Left hindlimb (tissue), 1 donor: ENCODE measurements at places on chromosomes 2 and 18.

GRCh38 chr2:6657855-6658254 is 207.9 kb downstream of the CMPK2 start:
- DNase-seq = peak; percentile 41

DNA sequence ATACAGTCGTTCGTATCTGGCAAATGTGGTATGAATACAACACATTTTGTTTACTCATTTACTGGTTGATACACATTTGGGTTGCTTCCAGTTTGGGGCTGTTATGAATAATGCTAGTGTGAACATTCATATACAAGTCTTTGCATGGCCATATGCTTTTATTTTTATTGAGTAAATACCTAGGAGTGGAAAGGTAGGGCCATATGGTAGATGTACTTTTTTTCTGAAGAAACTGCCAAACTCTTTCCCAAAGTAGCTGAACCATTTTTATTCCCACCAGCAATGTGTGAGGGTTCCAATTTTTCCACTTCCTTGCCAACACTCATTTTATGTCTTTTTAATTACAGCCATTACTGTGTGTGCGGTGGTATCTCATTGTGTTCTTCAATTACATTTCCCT is 496.2 kb upstream of the NRXN1 start:
- no peak for DNase-seq

DNA sequence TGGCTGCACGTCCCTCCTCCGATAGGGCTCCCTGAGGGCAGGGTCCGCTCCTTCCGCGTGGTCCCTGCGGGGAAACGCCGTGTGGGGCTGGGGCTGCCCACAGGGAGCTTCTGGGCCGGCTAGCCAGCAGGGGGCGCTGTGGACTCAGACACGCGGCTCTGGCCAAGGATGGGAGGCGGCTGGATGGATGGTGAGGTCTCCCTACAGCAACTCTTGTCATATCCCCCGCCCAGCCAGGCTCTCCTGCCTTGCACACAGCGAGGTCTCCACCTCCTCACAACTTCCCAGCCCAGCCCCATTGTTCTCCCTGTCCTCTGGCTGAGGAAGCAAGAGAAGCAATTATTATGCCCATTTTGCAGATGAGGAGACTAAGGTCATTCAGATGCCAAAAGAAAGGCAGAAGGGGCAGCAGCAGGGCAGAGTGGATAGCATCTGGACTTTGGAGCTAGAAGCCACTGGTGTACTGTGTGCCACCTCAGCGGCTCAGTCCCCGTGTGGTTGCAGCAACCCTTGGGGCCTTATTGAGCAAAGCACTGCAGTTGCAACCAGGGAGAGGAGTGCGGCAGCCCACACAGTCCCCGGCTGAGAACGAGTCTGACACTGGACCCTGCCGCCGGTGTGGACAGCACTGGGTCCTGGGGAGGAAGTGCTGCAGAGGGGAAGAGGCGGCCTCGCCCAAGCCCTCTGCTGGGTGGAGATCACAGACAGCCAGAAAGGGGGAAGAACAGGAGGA is 99.0 kb downstream of the ZFP36L2 start:
- peak; percentile 58 for DNase-seq

DNA sequence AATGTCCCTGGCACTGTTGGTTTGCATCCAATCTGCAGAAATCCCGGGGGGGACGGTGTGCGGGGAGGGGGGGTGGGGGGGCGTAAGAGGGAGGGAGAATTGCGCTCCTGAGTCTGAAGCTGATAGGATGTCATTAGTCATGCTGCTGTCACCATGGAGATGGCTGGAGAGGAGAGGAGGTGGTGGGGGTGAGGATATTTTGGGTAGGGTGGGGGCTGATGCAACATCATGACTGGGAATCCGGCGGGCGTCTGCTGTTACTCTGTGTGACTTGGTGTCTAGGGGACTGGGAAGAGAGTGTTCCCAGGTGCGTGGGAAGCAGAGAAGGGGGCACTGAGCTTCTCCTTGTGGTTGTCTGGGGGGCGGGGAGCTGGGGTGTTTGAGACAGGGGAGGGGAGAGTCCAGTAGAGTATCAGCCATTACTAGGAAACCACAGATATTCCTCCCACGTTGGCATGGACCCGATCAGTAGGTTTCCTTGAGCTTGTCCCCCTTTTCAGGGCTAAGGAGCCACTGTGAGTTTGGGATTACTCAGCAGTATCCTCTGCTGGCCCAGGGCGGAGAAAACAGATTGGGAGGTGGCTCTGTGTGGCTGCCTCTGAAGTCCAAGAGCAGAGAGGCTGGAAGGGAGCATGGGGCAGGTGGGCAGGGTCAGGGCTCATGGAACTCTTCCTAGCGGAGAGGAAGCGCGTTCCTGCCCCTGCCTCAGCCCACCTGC is 18.9 kb downstream of the TET3 start:
- DNase-seq = no peak

DNA sequence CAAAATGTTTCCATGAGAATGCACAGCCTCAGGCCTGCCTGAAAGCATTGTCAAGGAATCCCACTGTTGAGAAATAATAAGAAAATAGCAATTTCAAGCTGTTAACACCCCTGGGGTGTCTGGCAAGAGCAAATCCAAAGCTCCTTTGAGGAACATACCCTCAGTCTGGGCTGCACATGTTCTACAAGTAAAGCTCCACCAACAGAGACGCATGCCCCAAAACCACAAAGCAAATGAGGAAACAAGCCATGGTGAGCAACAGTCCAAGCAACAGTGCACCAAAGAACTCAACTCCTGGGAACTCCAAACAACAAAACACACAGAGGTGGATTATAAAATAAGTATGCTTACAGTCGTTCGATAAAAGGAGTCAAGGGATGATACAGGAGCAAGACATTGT is 40.3 kb downstream of the CYP27C1 start:
- DNase-seq = no peak

GRCh38 chr2:11770531-11771188 is 24.2 kb downstream of the LPIN1 start:
- DNase-seq = no peak

GRCh38 chr18:7023063-7023580 is 94.5 kb downstream of the LAMA1 start:
- no peak for DNase-seq

- DNase-seq = no peak
These were observed 840.6 kb upstream of the SALL3 start for GRCh38 chr18:78138983-78139496.

DNA sequence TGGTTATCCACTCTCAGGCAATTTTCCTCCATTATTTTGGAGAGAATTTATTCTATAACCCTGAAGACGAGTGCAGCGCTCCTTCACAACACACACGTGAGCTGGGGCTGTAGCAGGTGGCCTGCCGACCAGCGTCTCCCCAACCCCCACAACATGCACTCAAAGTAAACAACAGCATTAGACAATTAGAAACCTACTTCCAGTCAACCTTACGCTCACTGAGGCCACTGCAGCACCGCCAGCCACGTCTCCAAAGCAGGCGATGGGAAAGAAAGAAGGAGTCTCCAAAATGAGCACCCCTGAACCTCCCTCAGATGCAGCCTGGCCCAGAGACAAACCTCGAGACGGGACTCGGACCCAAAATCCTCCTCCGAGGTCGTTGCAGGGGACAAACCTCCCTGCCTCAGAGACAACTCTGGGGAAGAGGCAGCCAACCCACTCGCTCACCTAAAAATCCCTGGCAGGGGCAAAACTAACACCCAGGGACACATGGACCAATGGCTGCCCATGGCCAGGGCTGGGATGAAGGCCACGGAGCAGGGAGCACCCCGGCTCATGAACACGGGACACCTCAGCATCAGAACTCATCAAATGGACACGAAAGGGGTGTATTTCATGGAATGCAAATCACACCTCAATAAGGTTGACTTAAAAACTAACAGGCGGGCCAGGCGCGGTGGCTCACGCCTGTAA is 2.6 kb downstream of the SLC66A2 start:
- DNase-seq = no peak

DNA sequence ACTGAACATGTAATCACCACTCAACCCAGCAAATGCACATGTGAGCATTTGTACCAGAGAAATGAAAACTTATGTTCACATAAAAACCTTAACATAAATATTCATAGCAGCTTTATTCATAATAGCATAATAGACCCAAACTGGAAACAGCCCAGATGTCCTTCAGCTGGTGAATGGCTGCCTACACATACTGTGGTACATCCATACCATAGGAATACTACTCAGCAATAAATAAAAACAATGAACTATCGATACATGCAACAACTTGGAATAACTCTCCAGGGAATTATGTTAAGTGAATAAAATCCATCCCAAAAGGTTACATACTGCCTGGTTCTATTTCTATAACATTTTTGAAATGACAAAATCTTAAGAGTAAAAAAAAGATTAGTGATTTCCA is 140.0 kb downstream of the AGPS start:
- DNase-seq = no peak

DNA sequence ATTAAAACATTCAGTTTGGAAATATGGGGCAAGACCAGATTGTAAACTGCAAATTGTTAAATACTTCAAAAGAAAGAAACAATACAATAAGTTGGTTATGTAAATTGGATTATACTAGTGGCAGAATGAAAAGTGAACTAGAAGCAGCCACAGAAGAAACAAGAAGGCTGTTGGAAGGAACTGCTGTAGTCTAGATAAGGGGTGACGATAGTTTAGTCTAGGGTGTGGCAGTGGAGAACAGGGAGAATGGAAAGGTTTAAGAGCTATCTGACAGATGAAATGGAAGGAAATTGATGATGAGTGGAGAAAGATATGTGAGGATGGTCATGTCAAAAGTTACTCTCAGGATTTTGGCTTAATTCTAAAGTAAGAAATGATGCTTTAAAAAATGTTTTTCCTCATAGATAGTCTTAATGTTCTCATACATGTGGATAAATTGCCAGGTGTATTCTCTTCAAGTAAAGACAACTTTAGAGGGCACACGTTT is 179.7 kb downstream of the GPD2 start:
- DNase-seq = no peak

DNA sequence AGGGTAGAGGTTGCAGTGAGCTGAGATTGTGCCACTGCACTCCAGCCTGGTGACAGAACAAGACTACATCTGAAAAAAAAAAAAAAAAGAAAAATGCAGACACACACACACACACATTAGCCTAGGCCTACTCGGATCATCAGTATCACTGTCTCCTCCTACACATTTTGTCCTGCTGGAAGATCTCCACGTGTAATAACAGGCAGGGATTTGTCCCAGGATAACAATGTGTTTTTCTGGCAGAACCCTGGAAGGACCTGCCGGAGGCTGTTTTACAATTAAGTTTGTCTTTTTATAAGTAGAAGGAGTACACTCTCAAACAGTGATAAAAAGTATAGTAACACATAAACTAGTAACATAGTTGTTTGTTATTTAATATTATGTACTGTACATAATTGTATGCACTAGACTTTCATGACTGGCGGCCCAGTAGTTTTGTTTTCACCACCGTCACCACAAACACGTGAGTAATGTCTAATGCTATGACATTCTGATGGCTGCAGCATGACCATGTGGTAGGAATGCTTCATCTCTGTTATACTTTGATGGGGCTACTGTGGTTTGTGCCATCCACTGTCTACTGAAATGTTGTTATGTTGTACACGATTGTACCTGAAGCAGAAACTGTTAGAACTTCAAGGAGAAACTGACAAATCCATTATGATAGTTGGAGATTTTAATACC is 130.6 kb downstream of the ATP9B start:
- DNase-seq = no peak

GRCh38 chr2:66472225-66472843 is 37.4 kb downstream of the MEIS1 start:
- no peak for DNase-seq

DNA sequence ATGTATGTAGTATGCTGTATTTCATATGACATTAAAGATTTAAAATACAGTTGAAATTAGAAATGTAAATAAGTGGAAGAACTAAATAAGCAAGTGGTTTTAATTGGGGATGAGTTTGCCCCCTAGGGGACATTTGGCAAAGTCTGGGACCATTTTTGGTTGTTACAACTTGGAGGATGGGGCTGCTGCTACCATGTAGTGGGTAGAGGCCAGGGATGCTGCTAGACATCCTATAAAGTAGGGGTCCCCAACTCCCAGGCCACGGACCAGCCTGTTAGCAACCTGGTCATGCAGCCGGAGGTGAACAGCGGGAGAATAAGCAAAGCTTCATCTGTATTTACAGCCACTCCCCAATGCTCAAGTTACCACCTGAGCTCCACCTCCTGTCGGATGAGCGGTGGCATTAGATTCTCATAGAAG is 27.9 kb upstream of the ASNSD1 start:
- DNase-seq = no peak

DNA sequence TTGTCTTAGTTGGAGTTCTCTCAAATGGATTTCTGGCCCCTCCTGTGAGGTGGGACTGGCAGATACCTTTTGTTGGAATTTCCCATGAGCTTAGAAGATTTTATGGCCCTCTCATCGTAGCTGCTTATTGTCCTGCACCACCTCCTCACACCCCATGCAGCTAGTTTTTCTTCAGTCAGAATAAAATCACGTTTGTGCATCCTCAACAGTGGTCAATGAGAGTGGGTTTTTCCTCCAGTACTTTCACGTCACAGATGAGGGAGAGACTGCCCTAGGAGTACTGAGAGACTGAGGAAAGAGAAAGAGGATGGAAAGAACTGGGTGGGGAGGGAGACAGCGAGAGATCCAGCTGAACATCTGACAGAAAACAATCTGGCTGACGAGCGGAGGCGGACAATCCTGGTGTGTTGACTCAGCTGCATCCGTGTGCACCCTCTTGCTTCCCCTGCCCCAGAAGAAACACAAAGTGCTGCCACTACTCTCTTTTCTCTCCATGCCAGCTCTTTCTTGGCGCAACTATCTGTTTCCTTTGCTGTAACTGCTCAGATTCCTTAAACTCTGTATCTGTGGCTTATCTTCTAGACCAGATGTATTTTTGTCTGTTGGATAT is 7.4 kb downstream of the RAPGEF4 start:
- no peak for DNase-seq

DNA sequence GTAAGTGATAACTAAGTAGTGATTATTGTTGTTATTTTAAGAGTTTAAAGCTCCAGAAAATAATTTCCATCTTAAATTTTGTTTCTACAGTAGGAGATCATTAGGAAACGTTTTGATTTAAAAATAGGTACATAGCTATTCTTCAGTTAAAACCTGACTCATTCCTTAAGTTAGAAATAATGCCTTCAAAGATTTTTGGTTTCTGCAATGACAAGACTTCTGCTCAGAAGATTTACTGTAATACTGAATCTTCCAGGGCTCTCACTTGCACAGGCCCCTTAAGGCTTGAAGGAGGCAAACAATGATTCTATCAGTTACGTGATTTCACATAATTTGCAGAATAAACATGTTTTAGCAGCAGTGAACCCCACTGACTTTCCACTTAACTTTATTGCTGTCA is 333.7 kb downstream of the RAD51AP2 start:
- no peak for DNase-seq

DNA sequence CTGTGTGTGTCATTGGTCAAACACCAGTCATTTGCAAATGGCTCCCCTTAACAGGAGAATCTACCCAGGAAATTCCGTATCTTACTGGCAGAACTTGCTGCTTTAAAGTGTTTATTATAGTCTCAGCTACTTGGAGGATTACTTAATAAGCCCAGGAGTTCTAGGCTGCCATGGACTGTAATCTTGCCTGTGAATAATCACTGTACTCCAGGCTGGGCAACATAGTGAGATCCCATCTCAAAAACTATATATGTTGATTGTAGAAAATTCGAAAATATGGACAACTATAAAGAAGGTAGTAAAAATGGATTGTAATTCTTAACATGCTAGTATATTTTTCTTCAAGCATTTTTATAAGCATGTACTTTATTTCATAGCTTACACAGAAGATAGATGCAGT is 4.5 kb downstream of the ATIC start:
- no peak for DNase-seq

GRCh38 chr18:3911413-3911812 is 461.4 kb downstream of the TGIF1 start:
- no peak for DNase-seq

GRCh38 chr2:86704459-86704971 is 15.6 kb upstream of the RMND5A start:
- no peak for DNase-seq
